ENCODE measurements at places on chromosomes 12 and 14.
A peak's percentile ranks its signal among the peaks of the same experiment; 100 is the strongest.

DNA sequence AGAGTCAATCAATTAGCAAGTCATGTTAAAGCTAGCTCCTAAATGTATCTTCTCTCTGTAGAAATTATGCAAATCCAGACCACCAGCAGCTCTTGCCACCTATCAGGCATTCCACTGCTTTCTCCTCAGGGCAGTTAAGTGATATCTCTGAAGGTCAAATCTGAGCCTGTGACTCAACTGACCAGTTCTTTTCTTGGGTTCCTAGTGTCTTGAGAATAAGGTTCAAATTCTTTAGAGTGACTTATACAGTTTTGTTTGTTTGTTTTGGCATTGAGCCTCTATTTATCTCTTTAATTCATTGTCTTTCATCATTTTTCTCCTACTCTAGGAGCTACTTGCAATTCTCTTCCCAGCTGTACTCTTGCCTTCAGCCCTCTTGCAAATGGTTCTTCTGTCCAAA lies 2.5 kb upstream of the LRIG3 start:
- no peak for DNase-seq

DNA sequence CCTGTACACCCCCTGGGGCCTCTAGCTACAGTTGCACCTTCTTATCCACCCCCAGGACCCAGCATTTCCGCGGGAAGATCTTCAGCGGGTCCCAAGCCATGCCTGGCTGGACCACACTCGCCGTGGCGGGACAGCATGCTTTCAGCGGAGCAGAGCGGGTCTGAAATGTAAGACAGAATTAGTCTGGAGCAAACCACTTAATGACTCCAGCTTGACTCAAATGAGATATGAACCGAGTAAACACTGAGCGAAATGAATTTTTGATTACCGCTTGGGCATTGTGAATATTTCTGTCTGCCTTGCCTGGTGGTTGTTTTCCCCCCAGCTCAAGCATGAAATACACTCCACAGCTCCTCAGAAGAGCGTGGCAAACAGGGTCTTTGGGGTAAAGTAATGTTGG lies 60.8 kb downstream of the SLC24A4 start:
- DNase-seq: no peak

- DNase-seq: no peak
Observed at GRCh38 chr12:2679068-2679815, 115.5 kb upstream of the FKBP4 start.

- DNase-seq: no peak
Observed at GRCh38 chr12:154058-154457, 59.9 kb downstream of the SLC6A12 start.

DNA sequence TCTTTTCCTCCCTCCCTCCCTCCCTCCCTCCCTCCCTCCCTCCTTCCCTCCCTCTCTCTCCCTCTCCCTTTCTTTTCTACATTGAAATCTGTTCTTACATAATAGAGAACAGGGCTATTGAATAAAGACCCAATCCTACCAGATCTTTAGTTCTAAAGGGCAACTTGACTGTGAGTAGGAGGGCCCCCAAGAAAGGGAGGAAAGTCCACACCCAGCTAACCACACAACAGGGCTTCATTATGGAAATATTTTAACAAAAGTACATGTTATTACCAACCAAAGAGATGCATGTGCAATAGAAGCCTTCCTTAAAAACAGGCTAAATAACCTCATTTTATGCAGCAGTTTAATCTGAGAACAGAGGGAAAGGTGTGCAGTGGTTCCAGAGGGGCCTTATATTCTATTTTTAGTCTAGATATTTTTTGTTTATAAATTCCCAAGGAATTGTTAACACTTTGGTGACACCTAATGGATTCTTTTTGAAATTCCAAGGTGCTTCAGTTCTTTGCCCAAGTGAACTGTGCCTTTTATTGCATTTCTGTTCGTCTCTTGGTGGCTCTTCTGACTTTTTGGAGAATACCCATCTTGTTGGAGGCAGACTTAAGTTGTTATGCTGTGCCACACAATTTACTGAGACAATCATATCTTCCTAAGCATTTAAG lies 63.0 kb downstream of the GNS start:
- DNase-seq: no peak

GRCh38 chr12:105741786-105742566 lies 396.8 kb downstream of the NUAK1 start:
- DNase-seq: no peak

- DNase-seq: no peak
Observed at GRCh38 chr12:12108441-12109058, 37.8 kb downstream of the BCL2L14 start.

DNA sequence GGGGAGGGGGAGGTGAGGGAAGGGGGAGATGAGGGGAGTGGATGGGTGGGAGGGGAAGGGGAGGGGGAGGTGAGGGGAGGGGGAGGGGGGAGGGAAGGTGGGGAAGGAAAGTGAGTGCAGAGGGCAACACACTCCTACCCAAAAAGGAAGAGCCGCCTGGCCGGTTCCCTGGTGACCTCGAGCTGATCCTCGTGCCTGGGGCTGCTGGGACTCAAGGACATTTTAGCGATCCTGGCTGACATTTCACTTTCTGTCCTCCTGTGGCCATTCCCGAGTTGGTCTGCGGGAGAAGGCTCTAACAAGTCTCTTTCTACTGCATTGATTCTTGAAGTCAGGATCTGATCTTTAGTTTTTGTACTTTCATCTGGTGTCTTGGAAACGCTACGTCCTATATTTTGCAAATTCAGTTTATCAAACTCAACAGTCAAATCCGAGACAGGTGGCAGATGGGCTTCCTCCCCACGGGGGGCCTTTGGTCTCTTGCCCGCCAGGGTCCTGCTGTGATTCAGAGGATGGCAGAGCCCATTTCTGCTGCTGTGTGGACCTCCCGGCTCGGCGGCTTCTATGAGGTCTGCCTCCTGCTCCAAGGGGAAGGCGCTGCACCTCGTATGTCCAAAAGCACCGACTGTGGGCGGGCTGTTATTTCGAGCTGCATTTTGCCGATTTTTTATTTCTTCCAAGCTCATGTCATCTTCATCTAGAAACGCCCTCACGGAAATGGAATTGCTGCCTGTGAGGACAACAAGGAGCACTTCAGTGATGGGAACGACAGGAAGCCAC lies 19.1 kb downstream of the PGAM5 start:
- DNase-seq: no peak

- no peak for DNase-seq
Observed at GRCh38 chr12:103827911-103828391, 13.1 kb downstream of the NT5DC3 start.

DNA sequence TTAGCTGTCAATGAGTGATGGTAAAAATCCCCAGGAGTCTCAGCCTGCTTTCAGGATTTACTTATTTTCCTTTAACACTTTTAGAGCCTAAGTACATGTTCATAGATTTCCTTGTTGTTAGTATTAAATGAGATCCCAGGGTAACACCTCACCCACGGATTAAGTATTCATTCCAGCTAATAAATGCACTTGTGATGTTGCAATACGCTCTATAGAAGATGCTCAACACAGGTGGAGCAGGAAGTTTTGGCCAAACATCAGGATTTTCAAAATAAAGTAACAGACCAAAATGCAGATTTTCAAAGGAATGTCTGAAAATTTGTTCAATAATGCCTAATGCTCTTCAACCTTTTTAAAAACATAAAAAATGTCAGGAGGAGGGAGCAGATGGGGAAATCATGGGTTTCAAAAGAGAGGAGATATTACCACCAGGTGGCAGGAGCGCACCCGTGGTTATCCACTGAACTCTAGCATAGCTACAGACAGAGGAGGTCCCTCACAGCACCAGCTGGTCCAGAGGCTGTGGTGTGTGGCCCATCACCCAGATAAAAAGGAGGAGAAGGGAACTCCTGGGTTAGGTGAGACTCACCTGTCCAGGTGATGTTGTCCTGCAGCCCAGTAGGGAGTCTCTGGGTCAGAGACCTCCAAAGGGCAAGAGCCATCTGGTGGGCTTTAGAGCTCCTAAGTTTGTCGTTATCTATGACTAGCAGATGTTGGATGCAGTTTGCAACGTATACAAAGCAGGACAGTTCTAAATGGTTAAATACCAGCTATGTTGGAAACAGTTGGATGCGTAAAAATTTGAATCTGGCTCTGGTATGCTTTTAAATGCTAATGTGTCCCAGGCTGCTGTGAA lies 1158.4 kb upstream of the TMEM132C start:
- DNase-seq: peak; percentile 22

- no peak for DNase-seq
Observed at GRCh38 chr12:98990648-98991047, 345.6 kb downstream of the APAF1 start.

- no peak for DNase-seq
Observed at GRCh38 chr12:25553098-25553497, at the start of gene LMNTD1. Gene LMNTD1, minus strand, starts transcription at chr12:25553283. Its CDS starts 324 bp downstream, at chr12:25552959.

GRCh38 chr14:59159169-59159568 lies 29.3 kb upstream of the DAAM1 start:
- no peak for DNase-seq

DNA sequence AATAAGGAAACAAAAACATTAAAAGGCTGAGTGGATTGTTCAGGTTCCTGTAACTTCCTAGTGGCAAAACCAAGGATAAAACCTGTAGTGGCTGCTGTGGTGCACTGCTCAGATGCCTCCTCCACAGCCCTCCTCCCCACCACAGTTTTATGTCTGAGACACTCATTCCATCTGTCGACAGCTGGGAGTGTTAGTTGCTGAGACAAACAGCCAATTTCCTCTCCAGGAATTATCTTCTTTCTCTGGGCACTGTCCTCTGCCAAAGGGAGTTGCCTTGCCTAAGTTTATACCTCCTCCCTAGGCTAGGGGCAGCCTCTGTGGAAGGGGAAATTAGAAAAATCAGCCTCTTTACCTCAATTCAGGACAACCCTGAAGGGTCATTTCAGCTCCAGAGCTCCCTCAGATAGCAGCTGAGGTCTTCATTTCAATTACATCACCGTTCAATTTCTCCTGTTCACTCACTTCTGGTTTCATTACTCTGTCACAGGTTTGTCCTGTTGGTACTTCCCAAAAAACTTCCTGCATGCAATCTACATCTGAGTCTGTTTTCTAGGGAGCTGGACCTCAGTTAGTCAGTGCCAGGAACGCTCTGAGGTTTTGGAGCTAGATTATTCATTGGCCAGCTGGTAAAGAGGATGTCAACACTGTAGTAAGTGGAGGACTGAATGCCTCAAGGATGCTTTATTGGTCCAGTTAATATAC lies 74.9 kb upstream of the ATP2B1 start:
- DNase-seq: no peak

DNA sequence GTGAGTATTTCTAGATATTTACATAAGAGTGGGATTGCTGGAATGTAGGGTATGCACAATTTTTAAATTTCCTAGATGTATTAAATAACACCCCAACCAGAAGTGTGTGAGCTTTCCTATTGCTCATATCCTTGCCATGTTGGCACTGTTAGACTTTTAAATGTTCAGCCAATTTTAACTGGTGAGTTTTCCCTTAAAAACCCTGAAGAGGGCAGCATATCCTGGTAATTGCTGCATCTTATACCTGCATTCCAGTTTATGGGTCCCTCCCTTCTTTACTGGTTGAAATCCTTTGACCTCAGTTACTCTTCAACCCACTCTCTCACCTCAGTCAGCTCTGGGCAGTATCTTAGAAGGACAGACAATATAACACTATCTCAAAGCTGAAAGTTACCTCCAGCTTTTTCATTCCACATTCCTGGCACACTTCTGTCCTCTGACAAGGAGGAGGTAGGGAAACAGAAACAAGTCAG lies 270.6 kb downstream of the PAWR start:
- no peak for DNase-seq

DNA sequence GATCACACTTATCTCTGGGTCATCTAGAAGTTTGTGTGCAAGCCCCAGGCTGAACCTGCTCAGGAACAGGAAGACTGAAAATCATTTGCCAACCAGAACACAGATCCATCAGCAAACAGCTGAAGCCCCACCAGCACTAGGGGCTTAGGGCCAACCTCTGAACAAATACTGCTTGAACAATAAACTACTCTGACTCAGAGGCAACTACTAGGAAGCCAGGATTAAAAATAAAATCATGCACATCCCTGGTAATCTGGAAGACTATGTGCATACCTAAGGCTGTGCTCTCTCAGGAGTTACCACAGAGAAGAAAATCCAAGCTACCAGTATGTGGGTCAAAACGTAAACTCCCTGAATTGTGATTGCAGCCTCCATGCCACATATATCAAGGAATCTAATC lies 15.9 kb downstream of the GALNT8 start:
- DNase-seq: no peak

- no peak for DNase-seq
Observed at GRCh38 chr14:104746071-104746545, 6.8 kb upstream of the SIVA1 start.

GRCh38 chr14:62280366-62280765 lies 518.1 kb downstream of the SNAPC1 start:
- no peak for DNase-seq

DNA sequence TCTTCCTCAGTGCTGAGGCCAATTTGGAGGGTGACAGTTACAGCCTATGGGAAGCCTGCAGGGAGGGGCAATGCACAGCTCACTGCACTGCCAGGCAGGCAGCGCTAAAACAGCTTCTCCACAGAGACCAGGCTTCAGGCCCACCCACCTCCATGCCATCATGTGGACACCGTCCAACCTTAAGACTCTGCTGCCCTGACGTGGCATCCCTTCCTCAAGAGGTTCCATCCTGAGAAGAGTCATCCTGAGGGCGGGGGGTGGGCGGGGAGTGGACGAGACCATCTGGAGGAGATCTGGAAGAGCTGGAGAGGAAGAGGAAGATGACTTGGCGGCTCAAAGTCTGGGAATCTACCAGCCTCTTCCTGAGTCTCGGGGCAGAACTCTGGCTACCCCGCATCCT lies 8.4 kb upstream of the ACVRL1 start:
- DNase-seq: no peak

DNA sequence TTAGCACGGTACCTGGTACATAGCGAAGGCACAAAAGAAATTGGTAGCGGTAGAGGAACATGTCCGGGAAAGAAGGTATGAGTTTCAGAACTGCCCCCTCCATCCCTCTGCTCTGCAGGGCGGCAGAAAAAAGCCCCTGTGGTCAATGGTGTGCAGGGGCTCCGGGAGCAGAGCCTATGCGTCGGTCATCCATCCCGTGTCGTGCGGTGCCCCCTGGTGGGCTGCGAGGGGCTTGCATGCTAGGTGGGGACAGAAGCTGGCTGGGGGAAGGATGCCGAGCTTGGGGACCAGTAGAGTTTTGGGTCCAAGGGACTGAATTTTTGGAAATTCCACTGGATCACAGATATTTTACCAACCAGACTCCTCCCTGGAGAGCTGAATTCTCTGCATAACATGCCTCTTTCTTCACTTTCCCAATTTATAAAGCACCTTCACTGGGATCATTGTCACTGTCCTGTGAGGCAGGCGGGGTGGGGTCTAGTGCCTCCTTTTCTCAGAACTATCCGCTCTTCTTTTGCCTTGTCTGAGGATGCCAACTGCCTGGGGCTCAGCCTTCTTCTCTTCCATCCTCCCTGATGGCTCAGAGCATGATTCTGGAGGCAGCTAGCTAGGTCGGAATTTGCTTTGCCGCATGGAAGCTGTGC lies 148.7 kb downstream of the SMOC1 start:
- DNase-seq: peak; percentile 49

GRCh38 chr14:96586921-96587822 lies 85.0 kb downstream of the PAPOLA start:
- DNase-seq: no peak

- DNase-seq: no peak
Observed at GRCh38 chr14:94317259-94317658, 5.9 kb downstream of the SERPINA6 start.

Data from T-helper 9 cell (primary cell).